ENCODE measurements at places on chromosomes 1 and 21.

GRCh38 chr1:14808768-14809167 is 210.3 kb downstream of the KAZN start:
- no peak for DNase-seq

DNA sequence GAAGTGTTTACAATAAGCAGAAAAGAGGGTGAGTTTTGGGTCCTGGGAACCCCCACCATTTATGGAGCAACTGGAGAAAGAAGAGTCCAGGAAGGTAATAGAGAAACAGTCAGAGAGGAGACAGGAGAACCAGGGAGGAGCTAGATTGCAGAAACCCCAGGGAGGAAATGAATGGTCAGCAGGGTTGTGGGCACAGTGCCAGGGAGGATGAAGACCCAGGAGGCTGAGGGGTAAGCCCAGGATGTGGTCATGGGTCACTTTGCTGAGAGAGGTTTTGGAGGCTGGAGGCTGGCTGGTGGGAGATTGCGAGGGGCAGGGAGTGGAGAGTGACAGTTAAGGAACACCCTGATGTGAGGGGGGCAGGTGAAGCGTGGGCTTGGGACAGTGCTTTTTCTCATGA is 169.9 kb upstream of the CSF3R start:
- no peak for DNase-seq

DNA sequence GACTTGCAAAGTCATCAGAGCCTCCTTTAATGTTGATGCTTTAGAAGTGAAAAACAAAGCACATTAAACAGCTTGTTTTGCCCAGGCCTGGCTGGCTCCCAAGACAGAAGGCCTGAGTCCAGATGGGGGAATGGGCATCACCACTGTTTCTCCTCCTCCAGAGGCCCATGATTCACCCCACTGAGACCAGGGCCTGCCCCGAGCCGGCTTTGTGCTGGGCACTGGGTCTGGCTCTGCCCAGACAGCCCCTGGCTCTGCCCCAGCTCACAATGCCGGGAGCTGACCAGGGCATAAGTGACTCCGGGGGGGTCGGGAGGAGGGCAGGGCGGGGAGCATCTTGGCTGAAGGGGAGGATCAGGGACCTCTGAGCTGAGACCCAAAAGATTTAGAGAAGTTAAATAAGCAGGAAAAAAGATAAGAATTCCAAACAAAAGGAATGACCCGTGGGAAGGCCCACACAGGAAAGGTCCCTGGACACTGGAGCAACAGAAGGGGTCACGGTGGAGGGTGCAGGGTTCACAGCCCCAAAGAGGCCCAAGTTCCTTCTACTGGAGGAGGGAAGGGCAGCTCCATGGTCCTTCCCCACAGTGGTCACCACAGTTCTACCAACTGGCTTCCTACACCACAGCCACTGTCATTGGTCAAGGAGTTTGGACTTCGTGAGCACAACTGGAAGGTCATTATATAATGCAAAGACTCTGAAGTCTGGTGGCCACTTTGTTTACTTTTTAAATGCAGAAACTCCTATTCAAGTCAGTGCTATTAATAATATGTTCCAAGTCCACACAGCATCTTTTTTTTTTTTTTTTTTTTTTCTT is 5.5 kb downstream of the C2CD2 start:
- peak; percentile 55 for DNase-seq

GRCh38 chr1:202580619-202581018 is 129.6 kb downstream of the SYT2 start:
- DNase-seq: no peak

- DNase-seq: peak; percentile 44
Measured at GRCh38 chr21:46110499-46111192, 12.7 kb downstream of the COL6A2 start.

- DNase-seq: no peak
Measured at GRCh38 chr1:174023440-174023839, 1.3 kb upstream of the RC3H1 start.

DNA sequence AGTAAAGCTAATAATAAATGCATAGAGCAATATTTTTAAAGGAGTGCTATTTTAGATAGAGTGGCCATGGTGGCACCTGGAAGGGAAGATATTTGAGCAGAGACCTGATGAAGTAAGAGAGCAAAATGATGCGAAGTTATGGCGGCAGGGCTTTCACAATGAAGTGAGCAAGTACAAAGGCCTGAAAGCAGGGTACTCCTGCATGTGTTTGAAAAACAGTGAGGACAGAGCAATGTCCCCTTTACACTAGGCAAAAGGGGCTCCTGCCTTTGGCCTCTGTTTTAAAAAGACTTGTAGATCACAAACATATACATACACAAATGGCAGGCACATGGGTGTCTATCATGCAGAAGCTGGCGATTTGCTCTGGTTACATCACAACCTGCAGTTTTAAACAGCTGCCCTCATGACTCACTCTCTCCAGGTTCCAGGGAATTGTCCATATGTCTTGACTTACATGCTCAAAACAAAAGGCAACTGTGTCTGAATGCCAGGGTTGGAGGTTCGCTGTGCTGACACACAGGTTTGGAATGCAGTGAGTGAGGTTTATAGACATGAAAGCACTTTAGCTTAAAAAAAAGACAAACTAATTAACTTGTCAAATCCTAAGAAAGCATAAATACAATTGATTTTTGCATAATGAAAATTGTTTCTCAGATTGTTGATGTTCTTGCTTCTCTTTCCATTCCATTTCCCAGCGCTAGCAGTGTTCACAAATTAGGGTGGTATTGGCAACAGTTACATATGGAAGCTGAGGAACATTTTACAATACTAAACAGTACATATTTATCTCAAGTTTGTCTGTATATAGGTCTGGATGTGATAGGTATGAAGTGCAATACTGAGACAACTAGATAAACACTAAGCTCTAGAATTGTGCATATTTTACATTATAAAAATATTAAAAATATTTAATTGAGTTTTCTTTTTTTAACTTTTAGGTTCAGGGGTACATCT is 313.9 kb downstream of the BARHL2 start:
- peak; percentile 99 for DNase-seq

- peak; percentile 28 for DNase-seq
Measured at GRCh38 chr1:46333300-46334029, 7.1 kb upstream of the NSUN4 start.

DNA sequence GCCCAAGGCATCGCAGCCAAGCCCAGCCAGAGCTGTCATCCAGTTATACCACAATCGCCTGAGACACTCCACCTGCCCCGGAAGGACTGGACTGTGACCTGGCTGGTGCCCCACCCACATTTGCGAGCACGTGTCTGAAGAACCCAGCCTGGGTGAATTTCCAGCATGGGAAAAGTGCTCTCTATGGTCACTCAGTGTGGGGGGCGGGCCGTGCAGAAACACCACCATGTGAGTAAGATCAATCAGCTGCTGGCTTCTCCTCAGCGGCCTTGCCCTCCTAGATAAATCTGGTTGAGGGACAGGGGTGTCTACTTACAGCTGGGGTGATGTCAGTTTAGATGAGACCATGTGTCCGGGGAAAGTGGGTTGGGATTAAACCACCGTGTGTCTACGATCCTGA is 44.8 kb downstream of the URB1 start:
- no peak for DNase-seq

DNA sequence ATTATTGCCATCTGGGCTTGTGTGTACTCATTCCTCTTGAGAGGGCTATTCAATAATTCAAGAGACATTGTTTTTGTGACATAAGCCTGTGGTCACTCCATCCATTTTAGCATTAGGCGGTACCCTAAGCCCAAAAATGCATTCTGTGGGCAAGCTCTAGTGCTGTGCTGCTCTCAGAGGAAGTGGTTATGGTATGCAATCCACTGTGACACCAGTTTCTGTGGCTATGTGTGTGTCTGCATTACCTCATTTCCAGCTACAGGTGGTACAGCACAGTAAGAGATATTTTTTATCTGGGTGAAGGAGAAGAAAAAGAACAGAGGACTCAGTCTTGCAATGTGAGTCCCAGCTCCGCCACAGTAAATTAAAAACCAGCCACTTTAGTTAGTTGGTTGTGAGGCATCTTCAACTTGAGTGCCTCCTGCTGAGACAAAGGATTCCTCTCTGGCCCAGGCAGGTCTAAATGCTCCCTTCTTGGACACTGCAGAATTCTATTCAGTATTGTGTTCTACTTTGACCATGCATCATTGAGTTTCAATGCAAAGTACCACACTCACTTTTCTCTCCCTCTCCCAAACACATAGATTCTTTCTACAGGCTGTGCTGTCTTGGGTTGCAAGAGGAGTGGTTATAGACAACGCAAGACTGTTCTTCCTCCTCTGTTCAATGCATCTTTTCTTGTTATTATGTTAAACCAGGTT is 777.8 kb upstream of the BRINP3 start:
- no peak for DNase-seq

- DNase-seq: no peak
Measured at GRCh38 chr1:6440198-6441126, 15.9 kb downstream of the ESPN start.

- DNase-seq: no peak
Measured at GRCh38 chr21:40671716-40672115, 175.2 kb downstream of the DSCAM start.

DNA sequence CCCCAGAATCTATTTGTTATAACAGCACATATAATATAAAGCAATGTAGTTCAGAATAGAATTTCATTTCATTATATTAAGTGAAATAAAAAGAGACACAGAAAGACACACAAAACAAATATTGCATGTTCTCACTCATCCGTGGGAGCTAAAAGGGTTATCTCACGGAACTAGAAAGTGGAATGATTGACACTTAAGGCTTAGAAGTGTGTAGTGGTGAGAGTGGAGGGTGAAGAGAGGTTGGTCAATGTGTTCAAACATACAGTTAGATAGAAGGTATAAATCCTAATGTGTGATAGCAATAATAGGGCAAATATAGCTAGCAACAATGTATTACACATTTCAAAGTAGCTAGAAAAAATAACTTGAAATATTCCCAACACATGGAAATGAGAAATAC is 1001.7 kb upstream of the TMPRSS15 start:
- DNase-seq: no peak

GRCh38 chr1:200423235-200423634 is 13.4 kb upstream of the ZNF281 start:
- DNase-seq: no peak

DNA sequence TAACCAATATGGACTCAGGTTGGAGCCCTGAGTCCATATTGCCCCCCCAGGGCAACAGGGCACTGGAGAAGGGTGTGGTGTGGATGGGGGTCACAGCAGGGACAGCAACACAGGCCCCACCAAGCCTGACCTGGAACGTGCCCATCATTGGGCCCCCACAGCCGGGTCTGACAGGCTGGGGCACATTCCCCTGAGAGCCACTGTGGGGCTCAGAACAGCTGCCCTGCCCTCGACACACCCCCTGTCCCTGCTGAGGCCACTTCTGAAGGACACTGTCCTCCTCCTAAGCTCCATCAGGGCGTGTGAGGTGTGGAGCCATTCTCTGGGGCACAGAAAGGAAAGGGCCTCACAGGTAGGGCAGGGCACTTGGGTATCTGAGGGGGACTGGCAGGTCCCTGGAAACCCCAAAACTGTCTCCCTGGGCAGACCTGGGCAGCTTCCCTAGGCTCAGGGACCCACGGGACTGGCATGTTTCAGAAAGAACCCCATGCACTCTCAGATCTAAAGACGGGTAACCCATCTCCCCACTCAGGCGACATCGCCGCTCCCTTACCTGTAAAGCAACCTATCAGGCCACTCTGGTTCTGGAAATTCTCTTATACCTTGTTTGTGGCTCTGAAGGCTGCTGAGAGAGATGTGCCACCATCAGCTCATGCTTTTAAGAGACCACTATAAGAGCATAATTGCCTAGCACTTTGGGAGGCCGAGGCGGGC is 95.5 kb downstream of the DMRTB1 start:
- DNase-seq: no peak

DNA sequence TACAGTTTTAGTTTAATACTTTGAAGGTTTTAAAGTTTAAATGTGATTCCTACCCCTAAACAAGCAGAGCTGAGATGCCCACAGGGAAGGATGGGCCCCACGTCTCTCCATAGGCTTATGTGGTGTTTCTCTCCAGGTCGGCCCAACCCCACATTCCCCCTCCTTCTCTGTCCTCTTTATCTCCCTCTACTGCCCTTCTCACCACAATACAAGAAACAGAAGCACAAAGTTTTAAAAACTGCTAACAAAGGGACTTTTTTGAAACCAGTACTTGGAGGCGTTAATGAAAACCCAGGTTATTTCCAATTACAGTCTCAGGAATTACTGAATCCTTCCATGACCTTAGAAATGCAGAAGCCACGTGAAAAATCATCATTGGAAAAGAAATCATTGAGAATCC is 324.0 kb downstream of the NTNG1 start:
- DNase-seq: no peak

GRCh38 chr1:13725714-13726175 is 25.8 kb downstream of the PRDM2 start:
- peak; percentile 42 for DNase-seq

GRCh38 chr1:21069549-21069948 is 107.1 kb downstream of the EIF4G3 start:
- peak; percentile 68 for DNase-seq

DNA sequence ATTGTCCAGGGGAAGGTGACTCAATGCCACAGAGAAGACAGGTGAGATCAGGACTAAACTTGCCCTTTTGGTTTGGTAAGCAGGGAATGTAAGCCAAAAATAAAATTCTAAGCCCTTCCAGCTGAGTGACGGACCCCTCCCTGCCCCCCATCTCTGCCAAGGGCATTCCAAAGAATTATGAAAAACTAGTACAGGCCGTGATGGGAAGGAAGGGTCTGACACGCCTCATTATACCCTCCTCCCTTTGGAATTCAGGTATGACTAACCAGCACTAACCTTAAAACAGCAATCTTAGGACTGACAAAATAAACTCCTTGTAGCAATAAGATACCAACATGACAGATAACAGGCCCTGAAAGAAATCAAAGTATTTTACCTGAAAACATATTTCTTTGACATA is 99.6 kb downstream of the GABPA start:
- no peak for DNase-seq

GRCh38 chr1:11719313-11720032 is 16.5 kb upstream of the AGTRAP start:
- DNase-seq: peak; percentile 77

GRCh38 chr1:113123737-113124136 is 50.7 kb downstream of the LRIG2 start:
- DNase-seq: peak; percentile 44

DNA sequence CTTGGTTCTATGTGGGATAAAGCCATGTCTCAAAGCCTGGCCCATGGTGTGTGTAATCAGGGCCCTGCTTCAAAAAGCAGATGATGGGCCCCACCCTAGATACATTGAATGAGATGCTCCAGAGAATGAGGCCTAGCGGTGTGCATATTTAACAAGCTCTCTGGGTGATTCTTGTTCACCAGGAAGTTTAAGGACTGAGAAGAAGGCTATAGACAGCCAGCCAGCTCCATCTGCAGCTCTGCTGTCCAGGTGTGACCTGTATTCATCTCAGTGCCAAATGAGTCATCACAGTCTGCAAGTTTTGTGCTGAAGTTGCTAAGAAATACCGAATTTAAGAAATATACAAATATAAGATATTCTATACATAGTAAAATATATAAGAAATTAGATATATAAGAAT is 182.0 kb upstream of the RUNX1 start:
- DNase-seq: no peak
